ENCODE measurements at places on chromosomes 7 and 10.

GRCh38 chr7:44225566-44226395 lies 25.0 kb downstream of the YKT6 start:
- no peak for ATAC-seq

DNA sequence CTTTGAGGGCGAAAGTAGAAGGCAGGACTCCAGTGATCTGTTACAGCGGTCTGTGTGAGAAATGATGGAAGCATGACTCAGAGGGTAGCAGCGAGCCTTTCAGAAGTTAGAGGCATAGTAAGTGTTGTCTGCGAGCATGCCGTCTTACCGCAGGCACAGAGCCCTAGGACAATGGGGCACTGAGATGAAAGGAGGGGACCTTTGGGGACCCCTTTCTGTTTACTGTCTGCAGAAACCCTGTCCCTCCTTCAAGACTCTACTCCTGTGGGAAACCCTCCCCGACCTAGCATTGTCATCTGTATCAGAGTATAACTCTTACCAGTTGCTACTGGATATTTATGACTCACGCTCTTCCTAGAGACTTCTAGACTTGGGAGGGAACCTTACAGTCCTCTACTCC lies 87.2 kb upstream of the AGK start:
- no peak for ATAC-seq

DNA sequence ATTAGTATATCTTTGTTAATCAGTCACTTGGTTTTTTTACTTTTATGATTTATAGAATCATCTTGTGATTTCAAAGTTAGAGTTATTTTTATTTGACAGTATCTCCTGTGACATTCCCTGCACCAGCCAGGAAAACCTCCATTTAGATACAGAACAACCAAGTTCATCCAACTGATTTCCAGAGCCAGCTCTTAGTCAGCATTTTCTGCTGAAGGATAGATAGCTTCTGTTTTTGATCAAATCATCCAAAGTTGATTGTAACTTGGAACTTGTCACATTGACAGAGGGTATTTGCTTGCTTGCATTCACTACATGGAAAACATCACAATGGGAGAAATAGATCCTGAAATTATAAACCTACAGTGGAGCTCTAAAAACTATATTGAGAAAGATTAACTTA lies 122.6 kb downstream of the PON1 start:
- no peak for ATAC-seq

DNA sequence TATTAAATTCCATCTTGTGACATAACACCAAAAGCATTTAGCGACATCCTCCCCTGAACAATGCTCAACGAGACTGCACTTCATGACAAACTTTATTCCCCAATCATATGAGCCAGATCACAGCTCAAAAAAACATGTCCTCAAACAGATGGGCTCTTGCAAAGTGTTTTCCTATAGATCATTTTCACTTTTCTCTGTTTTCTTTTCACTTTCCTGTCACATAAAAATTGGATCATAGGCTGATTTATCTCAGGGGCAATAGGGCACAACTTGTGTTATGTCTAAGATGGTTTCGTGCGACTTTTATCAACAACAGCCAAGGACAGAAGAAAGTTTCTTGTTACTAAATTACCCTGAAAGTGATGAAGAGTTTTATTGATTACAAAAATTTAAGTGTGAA lies 206.1 kb downstream of the WDR11 start:
- ATAC-seq = no peak

- ATAC-seq = no peak
These were observed 372.9 kb downstream of the GALNT17 start for GRCh38 chr7:71504697-71505441.

DNA sequence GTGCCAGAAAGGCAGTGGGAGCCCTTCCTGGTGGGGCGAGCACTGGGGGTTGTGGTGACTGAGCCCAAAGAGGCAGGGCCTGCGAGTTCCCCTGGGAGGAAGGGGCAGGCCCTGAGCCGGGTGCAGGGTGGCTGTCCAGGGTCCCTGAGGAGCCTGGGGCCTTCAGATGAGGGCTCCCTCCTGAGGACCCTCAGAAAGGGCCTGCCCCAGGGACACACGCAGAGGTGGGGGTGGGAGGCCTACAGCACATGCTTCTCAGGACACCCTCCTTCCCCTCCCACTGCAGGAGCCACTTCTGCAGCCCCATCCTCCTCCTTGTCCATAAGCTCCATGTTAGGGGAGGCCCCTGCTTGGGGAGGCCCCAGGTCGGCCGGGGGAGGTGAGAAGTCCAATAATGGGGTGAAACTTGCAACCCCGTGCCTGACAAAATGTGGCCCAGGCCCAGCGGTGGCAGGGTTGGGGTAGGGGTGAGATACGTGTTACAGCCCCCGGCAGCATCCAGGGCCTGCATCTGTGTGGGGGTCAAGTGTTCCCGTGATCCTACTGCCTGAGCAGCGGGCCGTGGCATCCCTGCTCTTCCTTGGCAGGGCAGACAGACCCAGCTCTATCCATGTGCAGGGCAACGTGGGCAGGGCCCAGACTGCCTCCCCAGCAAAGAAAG lies 31.8 kb upstream of the RET start:
- ATAC-seq = no peak

GRCh38 chr7:22350466-22351328 lies 6.3 kb downstream of the RAPGEF5 start:
- no peak for ATAC-seq

- ATAC-seq = no peak
These were observed 492.9 kb downstream of the PTPRN2 start for GRCh38 chr7:158094671-158095226.

DNA sequence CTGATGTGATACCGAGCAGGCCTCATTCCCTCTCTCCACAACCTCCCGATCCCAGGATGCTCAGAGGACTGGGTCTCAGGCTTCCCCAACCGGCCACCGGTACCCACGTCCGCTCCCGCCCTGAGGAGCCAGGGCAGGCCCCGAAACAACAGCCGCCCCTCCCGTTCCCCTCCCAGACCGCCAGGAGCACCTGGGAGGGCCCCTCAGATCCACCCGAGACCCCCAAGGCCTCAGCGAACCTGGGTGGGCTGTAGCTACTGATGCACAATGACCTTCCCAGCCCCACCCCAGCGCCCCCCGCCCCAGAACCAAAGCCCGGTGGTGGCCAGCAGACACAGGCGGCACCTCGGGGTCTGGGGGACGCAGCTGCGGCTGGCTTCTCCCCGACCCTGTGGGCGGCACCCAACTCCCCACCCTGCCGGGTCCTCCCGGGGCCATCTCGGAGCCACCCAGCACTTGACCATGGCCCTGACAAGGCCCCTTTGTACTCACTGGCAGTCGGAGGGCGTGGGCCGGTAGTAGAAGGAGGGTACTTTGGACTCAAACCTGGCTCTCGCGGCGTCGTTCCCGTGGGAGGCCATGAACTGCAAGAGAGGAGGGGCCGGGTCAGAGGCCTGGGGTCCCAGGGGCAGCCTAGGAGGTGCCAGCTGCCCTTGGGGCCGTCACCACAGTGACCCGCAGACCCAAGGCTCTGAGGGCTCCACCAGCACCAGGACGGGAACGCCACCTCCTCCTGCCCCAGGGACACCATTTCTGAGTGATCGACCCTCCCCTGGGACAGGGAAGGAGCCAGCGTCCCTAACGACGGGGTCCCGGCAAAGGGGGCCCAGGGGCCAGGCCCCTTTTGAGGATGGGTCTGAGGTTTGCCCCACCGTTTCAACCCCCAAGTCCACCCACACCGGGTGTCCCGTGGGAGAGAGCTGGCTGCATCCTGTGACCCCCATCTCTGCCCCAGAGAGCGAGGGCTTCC lies 28.1 kb downstream of the ADAP1 start:
- ATAC-seq = no peak

DNA sequence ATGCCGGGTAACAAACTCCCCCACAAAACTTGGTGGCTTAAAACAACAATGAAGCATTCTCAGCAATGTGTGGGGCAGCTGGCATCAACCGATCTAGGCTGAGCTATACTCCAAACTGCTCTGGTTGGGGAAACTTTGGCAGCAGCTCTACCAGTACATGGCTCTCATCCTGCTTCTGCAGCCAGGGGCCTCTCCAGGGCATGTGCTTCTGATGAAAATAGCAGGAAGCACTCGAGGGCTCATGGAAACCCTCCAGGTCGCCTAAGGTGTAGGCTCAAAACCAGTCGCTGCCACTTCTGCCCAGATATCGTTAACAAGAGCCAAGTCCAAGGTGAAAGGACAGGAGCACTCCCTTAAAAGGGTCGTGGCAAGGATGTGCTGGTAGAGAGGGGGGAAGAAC lies 134.1 kb downstream of the TEX36 start:
- no peak for ATAC-seq

GRCh38 chr10:128981881-128982615 lies 485.0 kb upstream of the MGMT start:
- no peak for ATAC-seq

DNA sequence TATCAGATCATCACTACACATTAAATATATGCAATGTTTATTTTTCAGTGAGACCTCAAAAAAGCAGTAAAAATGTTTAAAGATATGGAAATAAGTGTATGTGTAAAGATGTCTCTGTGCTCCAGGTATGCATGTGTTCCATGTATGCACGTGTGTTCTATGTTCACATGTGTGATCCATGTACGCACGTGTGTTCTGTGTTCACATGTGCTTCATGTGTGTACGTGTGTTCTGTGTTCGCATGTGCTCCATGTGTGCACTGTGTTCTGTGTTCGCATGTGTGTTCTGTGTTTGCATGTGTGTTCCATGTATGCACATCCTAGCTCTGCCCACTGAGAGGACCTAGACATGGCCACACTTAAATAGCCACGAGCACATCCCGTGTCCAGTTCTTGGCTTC lies 15.6 kb upstream of the PDIA4 start:
- no peak for ATAC-seq

DNA sequence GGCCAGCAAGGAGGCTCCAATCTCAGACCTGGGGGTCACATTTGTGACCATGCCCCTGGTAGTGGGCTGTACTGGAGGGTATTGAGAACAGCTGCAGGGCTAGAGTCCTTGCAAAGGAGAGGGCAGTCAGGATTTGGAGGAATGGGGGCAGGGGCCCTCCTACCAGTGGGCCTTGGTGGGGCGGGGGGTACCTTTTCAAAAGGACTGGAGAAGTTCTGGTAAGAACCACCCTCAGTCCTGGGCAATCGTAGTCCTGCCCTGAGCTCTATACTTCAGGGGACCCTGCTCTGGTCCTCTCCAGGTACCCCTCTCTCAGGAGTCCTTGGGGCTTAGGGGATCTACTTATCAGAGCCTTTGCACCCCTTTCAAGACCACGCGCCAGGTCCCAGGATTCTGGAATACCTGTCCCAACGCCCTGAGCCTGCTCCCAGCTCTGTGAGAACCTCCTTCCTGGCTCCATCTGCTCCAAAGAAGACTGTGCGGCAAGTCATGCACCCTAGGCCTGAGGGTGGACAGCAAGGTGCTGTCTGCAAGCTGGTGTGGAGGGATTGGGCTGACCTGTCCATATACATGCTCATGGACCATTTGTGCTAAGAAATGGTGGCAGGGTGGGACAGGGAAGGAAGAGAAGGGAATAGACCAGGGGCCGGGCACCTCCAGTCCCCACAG lies 134.1 kb upstream of the EEPD1 start:
- ATAC-seq = no peak

DNA sequence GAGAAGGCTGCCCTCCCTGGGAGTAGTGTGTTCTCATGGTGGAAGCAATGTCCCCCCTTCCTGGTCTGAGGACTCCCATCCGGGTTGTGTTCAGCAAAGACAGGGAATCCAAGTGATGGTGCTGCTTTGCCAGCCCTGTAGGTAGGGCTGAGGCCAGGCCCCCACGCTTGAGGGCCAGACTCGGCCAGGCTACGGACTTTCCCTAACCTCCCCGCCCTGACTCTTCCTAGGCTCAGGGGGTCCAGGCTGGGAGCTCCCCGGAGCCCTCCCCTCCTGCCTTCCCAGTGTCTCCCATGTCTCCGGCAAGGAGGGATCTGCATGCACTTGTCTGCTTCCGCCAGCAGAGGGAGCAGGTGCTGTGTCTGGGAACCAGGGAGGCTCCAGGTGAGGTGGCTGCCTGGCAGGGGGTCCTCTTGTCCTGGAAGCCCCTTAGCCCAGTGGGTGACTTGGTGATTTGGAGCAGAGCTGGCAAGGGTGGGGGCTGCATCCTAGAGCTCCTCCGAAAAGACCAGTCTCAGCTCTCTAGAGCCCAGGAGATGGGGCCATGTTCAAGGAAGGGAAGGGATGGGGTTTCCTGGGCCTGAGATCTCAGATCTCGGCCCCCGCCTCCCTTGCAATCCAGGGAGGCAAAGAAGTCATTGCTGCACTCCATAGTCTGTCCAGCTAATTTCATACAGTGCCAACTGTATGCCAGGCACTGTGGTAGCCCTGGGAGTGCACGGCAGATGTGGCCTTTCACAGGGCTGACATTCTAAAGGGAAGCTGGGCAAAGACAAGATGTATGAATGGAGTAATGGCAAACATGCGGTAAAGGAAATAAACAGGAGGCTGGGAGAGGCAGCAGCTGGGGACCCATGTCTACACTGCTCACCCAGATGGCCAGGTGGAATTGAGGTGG lies 20.3 kb upstream of the SFRP5 start:
- peak; percentile 49 for ATAC-seq

DNA sequence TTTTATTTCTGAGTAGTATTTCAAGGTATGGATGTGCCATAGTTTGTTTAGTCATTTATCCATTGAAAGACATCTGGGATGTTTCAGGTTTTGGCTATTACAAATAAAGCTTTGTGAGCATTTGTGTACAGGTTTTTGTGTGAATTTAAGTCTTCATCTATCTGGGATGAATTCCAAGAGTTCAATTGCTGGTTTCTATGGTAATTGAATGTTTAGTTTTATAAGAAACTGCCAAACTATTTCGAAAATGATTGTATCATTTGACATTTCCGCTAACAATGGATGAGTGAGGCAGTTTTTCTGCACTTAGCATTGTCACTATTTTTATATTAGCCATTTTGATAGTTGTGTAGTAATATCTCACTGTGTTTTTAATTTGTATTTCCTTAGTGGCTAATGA lies 99.4 kb downstream of the WDFY4 start:
- ATAC-seq = no peak

GRCh38 chr10:34449836-34450235 lies 365.3 kb downstream of the PARD3 start:
- no peak for ATAC-seq

DNA sequence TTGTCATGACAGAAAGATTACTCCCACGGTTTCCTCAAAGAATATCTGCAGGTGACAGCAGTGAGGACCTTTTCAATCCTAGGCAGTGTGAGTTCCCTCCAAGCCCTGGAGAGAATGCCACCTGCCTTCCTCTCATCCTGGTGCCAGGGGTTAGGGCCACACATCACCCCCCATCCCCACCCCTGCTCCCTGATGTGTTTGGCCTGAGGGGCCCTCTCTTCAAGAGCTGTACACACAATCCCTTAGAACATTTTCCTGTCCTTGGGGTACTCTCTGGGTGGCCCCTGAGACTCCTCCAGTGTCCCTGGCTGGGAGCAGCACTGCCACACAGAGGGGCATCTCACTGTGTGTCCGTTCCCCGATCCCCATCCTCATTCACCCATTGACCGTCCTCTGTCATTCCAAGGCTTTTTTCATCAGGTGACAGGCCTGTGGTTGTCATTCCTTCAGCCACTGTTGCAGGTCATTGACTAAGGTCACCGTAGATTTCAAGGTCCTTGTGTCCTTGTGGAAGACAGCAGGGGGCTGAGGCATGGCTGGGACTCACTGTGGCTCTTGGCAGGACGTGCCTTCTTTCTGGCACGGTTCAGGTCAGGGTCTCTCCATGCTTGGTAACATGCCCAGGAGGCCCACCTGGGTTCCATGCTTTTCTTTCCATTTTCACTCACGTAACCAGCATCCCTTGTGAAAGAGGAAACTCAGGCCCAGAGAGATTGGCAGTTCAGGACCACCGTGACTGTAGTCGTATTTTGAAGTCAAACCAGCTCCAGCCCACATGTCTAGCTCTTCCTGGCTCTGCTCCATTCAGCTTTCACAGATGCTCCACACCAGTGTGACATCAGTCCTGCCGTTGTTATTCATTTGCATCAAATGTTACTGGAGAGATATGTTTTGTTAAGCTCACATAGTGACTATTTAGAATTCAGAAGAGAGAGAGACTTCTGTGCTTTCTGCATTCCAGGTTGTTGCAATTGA lies 26.8 kb upstream of the BTBD16 start:
- ATAC-seq = no peak

Measured in activated CD4-positive, CD25-positive, alpha-beta regulatory T cell treated with anti-CD3 and anti-CD28 coated beads, Interleukin-2, amount 50 U/mL, for 24 hours (primary cell).